ENCODE measurements at places on chromosomes 7 and 10.
A peak's percentile ranks its signal among the peaks of the same experiment; 100 is the strongest.

- no peak for DNase-seq
These were observed 149.5 kb downstream of the SFMBT2 start for GRCh38 chr10:7261351-7261750.

DNA sequence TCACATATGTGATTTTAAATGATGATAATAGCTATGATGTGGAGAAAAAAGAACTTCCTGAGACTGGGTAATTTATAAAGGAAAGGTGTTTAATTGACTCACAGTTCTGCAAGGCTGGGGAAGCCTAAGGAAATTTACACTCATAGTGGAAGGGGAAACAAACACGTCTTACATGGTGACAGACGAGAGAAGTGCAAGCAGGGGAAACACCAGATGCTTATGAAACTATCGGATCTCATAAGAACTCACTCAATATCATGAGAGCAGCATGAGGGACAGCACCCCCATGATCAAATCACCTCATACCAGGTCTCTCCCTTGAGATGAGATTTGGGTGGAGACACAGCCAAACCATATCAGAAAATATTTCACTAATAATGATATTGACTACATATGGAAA lies 4.1 kb upstream of the LIPN start:
- DNase-seq = no peak

DNA sequence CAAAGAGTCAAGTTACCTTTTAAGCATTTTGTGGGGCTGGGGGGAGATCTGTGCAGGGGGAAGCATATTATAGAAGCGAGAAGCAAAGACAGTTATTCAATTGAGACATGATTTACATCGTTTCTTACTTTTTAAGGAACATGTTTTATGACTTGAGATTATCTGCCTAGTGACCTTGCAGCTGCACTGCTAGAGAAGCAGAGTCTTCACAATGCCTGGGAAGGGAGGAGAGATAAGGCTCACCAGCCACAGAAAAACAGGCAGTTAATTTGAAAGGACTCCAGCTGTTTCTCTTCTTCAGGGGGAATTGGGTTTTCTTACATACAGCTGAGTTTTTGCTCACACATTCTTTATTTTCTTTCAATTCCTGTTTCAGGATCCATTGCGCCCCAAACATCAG lies 31.0 kb downstream of the PHYH start:
- no peak for DNase-seq

- DNase-seq = no peak
These were observed 246.4 kb downstream of the GATA3 start for GRCh38 chr10:8300925-8301324.

DNA sequence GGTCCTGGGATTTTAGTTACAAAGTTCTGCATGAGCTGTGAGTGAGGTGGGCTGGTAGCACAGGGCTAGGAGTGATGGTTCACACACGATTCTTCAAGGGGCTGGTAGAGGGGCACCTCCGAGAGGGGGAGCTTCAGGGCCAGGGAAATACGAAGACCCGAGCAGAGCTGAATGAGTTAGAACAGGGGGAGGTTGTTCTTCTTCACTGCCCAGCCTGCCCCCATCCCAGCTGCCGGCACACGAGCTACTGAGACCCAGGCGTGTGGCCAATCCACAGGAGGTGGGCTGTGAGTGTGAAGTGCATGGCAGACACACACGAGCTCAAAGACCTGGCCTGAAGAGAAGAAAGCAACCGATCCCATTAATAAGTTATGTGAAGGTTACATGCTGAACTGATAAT lies 256.2 kb upstream of the ZNF32 start:
- DNase-seq = no peak

DNA sequence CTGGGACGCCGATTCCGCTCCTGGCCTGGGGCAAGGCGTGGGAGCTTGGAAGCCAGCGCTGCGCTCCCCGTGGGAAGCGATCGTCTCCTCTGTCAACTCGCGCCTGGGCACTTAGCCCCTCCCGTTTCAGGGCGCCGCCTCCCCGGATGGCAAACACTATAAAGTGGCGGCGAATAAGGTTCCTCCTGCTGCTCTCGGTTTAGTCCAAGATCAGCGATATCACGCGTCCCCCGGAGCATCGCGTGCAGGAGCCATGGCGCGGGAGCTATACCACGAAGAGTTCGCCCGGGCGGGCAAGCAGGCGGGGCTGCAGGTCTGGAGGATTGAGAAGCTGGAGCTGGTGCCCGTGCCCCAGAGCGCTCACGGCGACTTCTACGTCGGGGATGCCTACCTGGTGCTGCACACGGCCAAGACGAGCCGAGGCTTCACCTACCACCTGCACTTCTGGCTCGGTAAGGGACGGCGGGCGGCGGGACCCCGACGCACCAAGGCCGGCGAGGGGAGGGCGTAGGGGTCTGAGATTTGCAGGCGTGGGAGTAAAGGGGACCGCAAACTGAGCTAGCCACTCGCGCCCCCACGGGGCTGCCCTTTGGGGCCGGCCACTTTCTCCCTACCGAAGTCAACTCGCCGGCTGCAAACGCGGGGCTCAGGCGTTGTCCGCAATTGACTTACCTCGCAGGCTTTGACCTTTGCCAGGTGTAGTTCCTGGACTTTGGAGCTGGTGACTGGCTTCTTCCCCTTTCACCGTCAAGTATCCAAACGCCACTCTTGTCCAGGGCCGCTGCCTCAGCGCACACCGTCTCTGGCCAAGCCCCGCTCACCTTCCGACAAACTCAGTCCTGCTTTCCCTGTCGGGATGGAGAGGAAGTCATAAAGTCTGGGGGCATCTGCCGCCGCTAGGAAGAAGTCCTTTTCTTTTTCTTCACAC lies at the start of gene SCIN:
TSS of gene SCIN (plus strand) at position 187 of the 928 bp plus-strand sequence. CDS start at position 254, 67 bp downstream.
- peak; percentile 34 for DNase-seq

DNA sequence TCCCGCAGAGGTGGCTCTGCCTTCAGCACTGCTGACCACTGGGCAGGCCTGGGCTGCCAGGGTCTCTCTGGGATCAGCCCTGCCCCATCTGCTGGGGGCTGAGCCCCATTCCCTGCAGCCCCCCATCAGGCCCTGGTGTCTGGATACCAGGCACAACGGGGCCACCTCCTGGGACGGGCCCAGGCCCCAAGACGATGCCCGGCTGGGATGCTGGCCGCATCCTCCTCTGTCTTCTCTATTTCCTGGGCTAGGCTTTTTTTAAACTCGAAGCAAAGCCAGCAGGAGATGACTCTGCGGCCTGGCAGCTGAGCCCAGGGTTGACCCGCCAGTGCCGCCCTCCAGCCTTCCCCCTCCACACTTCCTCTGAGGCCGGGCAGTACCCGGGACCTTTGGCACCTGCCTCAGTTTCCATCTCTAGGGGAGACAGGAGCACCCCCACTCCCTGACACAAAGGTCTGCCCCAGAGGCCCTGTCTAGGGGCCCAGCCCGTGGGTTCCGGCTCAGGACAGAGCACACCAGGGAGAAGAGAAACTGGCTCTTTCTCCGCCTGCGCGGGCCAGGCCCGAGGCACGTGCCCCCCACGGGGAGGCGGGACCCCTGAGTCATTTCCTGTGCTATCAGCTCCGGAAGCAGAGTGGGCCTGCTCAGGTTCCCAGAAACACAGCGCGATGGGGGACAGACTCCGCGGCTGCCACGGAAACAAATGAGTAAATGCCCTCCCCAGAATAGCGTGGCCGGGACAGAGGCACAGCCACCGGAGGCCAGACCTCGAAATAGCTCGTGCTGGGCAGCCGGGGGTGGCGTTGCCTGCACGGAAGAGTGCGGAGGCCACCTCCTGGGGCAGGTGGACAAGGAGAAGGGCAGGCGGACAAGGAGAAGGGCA lies 84.6 kb upstream of the PDGFA start:
- DNase-seq = peak; percentile 79

DNA sequence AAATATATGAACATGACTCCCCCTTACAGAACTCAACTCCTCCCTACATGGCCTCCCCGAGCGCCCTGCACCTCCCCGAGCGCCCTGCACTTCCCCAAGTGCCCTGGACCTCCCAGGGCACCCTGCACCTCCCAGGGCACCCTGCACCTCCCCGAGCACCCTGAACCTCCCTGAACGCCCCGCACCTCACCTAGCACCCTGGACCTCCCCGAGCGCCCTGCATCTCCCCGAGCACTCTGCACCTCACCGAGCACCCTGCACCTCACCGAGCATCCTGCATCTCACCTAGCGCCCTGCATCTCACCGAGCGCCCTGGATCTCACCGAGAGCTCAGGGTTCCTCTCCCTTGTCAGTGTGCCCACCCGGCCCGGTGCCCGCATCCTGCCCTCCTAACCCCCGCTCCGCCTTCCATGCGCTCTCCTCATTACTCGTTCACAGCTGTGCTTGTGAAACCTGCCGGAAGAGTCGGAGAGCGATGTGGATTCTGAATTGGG lies 134.3 kb downstream of the ACTR3B start:
- DNase-seq = no peak

DNA sequence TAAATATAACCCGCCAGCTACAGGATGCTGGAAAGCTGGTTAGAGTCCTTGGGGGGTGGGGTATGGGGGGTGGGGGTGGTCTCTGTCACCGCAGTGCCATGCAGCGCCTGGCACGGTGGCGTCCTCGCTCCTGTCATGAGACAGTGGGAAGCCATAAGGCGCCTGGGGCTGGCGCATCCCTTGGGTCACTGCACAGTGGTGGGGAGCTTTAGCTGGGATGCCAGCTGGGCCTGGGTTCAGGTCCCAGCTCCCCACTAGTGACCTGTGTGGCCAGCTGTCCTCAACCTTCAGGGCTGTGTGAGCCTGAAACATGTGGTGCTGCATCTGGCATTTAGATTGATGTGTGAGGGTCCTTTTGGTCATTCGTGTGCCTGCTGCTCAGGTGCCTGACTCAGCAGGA lies 93.9 kb downstream of the BMS1 start:
- no peak for DNase-seq

DNA sequence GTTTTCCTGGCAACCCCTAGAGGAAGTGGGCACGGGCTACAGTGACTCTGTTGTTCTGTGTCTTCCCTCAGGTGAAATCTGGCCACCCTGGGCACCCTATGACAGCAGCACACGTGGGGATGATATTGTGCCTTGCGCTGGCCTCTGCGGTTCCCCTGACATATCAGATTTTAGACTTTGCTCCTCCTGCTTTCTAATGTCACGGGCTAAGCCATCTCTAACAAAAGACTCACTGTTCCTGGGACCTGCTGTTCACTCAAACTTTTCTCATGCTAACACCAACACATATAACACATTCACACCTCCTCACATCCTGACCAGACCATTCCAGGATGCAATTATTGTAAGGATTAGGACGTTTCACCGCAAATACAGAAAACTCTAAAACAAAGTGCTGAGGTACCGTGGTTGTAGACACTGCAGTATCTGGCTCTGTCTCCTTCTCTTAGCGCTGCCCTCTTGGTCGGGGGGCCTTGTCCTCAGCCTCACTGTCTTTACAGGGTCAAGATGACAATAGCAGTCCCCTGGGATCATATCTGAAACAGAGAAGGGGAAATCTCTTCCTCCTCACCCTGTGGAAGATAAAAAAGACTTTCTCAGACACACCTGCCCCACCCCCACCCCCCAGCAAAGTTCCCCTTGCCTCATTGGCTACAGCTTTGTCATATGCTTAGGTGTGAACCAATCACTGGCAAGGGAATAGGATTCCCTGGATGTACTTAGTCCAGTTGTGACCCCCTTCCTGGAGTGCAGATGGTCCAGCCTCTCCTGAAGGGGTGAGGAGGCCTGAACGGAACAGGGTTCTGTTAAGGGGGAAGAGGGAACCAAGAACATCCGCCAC lies 14.1 kb downstream of the CHN2 start:
- DNase-seq = no peak

DNA sequence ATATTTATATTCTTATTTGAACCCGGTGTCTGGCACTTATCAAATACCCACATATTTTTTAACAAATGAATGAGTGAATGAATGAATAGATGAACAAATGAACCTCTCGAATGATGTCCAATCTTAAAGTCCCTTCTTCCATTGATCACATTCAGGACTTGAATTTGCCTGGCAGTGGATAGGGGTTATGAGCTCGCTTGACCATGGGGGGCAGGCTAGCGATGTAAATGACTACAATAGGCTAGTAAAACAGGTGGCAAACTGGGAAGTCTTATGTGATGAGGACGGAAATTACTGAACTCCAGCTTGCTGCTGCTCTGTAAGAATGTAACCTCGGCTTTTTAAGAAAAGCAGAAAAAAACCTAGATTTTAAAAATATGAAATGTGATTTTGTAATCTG lies 247.7 kb upstream of the DKK1 start:
- no peak for DNase-seq

- DNase-seq = no peak
These were observed 187.1 kb downstream of the LRRC4 start for GRCh38 chr7:127844165-127844564.

DNA sequence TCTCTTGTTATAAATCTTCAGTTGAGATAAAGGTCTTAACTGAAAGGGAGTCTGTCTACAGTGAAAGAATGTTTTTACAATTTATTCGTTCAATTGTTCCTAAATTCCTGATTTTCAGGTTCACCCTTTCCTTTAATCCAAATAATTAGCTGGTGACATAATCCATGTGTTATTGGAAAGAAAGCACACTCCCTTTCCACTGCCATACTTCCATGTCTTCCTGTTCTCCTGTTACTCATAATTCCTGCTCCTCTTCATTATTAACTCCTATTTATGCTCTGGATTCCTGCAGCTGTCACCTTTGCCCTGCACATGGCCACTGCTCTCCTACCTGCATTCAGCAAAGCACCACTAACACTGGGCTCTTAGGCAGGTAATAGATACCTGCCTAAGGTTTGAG lies 40.0 kb upstream of the FAM3C start:
- DNase-seq = no peak

DNA sequence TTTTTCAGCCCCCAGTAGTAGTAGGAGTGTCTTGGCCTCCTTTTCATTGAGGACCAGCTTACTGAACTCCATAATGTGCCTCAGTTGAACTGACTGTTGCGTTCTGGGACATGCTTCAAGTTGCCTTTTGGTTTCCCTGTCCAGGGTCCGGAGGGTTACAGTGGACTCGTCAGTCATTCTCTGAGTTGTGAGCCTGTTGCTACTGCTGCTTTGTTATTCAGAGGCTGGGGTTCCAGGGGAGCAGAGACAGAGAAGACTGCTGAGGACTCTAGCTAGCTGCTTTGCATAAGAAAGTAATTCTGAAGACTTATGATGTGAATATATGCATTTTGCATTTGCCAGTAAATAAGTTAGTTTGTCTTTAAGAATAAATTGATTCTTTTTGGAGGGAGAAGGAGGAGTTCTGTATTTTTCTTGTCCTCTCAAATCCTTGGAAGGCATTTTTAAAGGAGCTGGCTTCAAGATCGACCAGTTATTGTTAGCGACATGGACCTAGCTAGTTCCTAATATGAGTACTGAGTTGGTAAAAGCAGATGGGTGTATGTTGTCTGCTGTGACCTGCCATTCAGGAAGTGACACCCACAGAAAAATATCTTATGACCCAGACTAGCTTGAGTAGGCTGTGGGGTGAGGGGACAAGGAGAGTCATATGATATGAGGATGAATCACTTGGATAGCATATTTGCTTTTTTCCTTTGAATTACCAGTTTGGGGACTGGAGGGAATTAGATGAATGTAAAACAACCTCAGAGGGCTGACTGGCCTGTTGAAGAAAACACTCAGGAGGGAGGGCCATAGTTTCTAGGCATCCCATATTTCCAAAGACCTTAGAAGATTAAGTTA lies 8.3 kb downstream of the PI4K2A start:
- DNase-seq = peak; percentile 96
